Activated T-helper 1 cell treated with Interleukin-2 at 50 U/mL for 16 hours (primary cell): ENCODE measurements at places on chromosomes 3 and 15.

DNA sequence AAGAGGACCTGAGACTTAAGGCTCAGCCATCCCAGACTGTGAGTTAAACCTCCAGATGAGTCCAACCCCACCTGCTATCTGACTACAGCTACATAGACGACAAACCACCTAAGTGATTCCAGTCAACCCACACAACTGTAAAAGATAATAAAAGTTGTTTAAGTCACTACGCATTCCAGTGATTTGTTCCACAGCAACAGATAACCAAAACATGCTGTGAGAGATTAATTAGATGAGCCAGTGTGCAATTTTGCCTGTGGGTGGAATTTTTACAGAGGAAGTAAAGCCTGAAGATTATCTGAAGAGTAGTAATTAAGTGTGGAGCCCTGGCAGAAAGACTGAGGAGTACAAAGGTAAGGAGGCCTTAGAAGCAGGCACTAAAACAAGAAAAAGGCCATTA lies 5.4 kb downstream of the BTBD1 start:
- no peak for DNase-seq

DNA sequence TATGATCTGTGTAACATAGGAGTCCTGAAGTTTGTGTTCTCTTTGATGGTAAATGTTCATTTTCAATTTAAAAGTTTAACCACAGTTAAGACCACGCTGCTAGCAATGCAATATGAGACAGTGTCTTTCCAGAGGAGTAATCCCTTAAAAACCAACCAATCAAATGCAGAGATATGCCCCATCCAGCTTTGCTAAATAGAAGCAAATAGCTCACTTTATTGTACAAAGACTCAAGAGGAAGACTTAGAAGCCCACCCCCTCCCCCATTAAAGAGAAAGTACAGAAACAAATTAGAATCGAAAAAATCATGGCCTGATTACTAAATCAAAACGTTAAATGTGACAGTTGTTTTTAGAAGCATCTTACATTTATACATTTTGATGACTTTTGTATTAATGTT lies 2.1 kb upstream of the ANP32A start:
- no peak for DNase-seq

GRCh38 chr3:187871204-187871591 lies 125.9 kb upstream of the BCL6 start:
- DNase-seq = no peak

GRCh38 chr3:115108614-115109013 lies 38.5 kb downstream of the ZBTB20 start:
- DNase-seq = no peak

- no peak for DNase-seq
Measured at GRCh38 chr3:13002398-13003124, 70.7 kb downstream of the IQSEC1 start.

DNA sequence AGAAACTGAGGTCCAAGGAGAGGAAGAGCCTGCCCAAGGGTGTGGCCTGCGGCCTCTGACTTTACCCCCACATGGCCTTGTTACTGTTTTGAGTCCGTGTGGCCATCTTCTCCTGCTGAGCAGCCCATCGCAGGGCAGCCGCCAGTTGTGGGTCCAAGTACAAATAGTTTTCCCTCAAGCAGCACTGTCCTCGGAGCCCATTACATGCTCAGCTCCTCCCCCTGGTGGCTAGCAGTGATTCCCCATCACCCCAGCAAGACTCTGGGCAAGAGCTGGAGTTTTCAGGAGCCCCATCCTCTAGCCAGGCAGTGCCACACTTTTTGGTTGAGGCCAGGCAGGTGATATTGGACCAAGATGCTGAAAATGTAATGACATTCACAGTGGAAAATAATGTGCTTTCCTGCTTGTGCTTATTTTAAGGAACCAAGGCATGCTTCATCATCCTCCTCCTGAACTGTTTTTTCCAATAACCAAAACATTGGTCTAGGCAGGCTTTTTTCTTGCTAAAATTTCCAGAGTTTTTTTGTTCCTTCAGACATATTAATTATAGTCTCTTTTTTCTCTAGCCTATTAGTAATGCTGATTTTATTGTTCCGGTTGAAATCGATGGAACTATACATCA lies 23.2 kb upstream of the VILL start:
- peak; percentile 19 for DNase-seq

- DNase-seq = no peak
Measured at GRCh38 chr3:98343647-98344507, 9.8 kb upstream of the OR5K4 start.

DNA sequence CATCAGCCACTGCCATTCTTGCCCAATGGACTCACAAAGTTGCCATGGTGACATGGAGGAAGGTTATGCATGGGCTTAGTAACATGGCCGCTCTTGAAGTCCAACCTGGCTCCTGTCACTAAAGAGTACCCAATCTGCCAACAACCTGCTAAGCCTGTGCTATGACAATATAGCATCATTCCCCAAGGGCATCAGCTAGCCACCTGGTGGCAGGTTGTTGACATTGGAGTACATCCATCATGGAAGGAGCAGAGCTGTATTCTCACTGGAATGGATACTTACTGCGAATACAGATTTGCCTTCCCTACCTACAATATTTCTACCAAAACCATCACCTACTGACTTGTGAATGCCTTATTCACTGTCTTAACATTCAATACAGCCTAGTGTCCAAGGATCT lies 138.9 kb upstream of the RORA start:
- no peak for DNase-seq

DNA sequence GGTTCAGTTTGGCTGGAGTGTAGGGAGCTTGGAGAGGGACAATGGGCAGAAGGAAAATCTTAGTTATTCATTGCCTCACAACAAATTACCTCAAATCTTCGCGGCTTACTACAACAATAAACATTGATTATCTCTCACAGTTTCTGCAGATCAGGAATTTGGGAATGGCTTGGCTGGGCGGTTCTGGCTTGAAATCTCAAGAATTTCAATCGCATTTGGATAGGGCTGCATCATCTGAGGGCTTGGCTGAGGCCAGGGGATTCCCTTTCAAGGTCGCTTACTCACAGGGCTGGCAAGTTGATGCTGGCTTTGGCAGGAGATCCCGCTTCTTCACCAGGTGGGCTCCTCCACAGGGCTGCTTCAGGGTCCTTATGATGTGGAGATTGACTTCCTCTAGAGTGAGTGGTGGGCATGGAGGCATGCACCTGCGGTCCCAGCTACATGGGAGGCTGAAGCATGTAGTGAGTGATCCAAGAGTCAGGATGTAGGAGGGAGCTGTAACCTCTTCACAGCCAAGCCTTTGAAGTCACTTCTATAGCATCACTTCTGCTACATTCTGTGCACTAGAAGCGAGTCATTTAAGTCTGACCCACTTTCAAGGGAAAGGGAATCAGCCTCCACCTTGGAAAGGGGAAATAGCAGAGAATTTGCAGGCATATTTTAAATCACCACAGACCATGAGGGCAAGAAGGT lies 63.1 kb downstream of the CDC25A start:
- DNase-seq = no peak

- no peak for DNase-seq
Measured at GRCh38 chr3:23303601-23304217, 100.6 kb downstream of the UBE2E2 start.

DNA sequence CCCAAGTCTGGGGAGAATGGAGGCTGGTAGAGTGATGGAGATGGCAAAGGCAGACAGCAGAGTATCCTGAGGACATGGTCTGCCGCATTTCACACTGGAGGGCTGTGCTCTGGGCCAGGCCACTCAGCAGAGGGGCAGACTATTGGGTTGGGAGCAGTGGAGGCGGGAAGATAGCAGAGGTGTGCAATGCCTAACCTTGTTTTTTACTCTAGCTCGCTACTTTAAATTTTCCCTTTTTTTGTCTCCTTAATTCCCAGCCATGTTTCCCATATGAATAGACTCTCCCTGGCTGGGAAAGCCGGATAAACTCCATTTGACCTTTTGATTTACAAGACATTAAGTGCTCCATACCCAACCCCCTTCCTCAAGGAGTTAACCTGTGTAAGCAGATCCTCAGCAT lies 33.5 kb upstream of the ST6GAL1 start:
- no peak for DNase-seq

DNA sequence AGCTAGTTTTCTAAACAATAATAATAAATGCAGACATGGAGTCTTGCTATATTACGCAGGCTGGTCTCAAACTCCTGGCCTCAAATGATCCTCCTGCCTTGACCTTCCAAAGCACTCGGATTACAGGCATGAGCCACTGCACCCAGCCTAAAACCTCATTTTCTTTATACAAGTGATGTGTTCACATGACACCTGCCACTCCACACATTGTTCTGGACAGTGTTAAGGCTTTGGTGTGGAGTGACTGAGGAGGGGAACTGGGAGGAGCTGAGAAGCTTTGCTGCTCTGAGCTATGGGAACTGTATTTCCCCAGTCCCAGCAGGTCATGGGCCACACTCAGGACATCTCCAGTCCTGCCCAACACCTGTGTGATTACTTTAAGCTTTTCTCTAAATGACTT lies 380.0 kb downstream of the LRTM1 start:
- DNase-seq = no peak

- no peak for DNase-seq
Measured at GRCh38 chr3:121918779-121919483, 24.7 kb downstream of the SLC15A2 start.

GRCh38 chr3:194675081-194675640 lies 3.2 kb upstream of the LSG1 start:
- DNase-seq = no peak

DNA sequence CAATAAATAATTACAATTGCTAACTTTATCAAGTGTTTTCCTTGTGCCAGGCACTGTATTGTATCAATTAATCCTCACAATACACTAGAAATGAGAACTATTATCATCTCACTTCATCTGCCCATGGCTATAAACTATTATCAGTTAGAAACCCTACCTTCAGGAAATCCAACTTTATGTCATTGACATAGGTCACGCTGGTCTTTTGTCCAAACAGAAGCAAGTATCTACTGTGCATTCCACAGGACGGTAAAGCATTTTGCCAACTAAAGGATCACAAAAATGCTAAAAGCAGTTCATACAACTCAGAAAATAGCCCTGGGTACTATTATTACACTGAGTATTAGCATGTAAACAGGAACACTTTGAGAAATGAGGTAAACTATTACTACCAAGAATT lies 9.6 kb downstream of the DENND6A start:
- no peak for DNase-seq

GRCh38 chr3:8762607-8763377 lies 6.6 kb downstream of the OXTR start:
- DNase-seq = no peak

DNA sequence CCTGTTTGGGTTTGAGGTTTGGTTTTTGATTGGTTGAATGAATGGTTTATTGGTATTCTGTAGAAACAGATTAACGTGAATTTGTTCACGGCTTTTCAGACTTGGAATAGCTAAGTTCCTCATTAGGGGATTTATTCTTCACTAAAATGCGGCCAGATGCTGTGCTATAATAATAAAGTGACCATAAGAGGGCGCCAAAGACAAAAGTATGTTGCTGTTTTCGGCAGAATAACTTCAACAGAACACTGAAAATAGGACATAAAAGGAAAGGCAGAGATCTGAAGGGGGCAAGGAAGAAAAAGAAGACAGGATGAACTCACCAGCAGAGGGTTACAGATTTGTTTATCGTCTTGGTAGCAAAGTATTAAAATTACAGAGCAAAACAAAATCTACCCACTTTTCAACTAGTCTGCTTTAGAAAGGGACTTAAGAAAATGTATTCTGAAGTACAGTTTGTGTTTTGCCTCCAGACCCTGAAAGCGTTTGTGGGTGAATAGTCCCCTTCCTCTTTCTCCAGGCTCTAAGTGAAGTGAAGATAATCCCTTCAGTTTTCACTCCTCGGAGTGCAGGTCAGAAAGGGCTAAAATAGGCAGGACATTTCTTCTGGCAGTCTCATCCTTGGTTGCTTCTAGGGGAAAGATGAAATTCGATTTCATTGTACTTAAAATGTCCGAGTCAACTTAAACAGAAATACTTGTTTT lies 147.6 kb downstream of the IL20RB start:
- no peak for DNase-seq

GRCh38 chr15:63073497-63074172 lies 31.1 kb downstream of the TPM1 start:
- no peak for DNase-seq

DNA sequence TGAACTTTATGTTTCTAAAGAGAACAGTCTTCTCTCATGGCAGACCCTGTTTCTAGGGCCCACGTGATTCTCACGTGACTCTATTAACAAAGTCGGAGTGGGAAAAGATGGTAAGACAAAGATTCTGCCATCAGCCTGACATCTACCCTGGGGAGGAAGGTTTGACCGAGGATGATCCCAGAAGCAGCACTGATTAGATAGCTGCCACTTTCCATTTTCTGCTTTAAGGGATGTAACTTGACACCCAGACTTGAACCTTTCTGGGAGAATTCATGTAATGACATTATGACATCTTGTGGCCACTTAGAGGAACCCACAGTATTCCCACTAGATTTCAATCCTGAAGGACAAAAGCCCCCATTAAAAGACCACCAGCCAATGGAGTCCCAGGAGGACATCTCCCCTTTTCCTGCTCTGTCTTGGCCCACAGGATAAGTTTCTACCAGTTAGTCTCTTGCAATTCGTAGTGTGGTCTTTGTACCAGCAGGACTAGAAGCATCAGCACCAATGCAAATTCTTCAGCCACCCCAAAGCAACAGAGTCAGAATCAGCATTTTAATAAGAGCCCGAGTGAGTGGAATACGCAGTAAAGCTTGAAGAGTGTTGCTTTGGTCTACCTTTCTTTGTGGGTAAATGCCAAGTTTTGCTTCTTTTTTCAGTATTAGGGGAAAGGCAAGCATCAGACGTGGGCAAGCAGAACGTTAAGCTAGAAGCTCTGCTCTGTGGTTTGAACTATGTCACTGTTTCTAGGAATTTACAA lies 480.5 kb upstream of the PROK2 start:
- no peak for DNase-seq

- no peak for DNase-seq
Measured at GRCh38 chr3:122233101-122233952, 49.9 kb downstream of the CASR start.

DNA sequence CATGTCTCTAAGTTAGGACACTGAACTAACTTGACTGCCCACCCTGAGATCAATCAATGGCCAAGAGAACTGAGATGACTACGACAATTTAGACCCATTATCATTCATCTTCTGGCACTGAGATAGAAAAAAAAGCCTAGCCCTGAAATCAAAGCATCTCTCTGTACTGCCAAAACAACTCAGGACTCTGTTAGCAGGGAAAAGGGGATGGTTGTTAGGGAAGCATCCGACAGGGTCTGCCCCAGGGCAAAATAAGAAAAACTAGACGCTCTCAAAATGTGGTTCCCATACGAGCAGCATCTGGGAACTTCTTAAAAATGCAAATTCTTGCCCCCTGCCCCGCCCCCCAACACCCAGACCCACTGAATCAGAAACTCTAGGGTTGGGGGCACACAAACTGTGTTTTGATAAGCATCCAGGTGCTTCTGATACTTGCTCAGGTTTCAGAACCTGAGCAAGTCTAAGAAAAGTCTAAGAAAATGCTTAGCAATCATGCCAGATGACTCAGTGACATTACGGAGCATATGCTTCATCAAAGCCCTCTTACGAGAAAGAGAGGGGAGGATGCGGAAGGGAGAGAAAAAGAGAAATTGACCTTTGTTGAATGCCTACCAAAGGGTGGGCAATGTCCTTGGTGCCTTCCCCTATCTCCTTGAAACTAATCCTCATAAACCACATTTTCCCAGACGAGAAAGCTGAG lies 172.8 kb upstream of the HES1 start:
- DNase-seq = no peak

GRCh38 chr3:63937661-63938651 lies 25.8 kb upstream of the SCAANT1 start:
- DNase-seq = no peak

- DNase-seq = no peak
Measured at GRCh38 chr15:91535856-91536500, 317.5 kb upstream of the SLCO3A1 start.
